ENCODE measurements at places on chromosomes 12 and 14. TPM values are rescaled to one million over a fixed set of nuclear protein-coding genes. Genes with fewer than 3 reads are reported as not detected.

NTN4 gene
- total RNA-seq = not detected

PGF gene
- total RNA-seq = not detected

KCNMB4 gene
- total RNA-seq = 0.31 TPM

CACNA2D4 gene
- total RNA-seq = 6.5 TPM

NFATC4 gene
- total RNA-seq = 0.81 TPM

LTA4H gene
- 63.7 TPM for total RNA-seq

TAS2R10 gene
- total RNA-seq = 0.28 TPM

COA8 gene
- total RNA-seq = 43.5 TPM

RNASE4 gene
- 0.57 TPM for total RNA-seq

DBX2 gene
- not detected for total RNA-seq

DEGS2 gene
- 0.42 TPM for total RNA-seq

TSHR gene
- total RNA-seq = not detected

PLBD1 gene
- total RNA-seq = not detected

TMEM119 gene
- not detected for total RNA-seq

USP44 gene
- total RNA-seq = 7.1 TPM

ACSS3 gene
- not detected for total RNA-seq

SCNN1A gene
- total RNA-seq = 0.93 TPM

BRMS1L gene
- 10.0 TPM for total RNA-seq

IGF1 gene
- 0.28 TPM for total RNA-seq

LRIG3 gene
- total RNA-seq = not detected

All from CD8-positive, alpha-beta memory T cell (primary cell).